ENCODE measurements at places on chromosomes 16 and 17.
A peak's percentile ranks its signal among the peaks of the same experiment; 100 is the strongest.

DNA sequence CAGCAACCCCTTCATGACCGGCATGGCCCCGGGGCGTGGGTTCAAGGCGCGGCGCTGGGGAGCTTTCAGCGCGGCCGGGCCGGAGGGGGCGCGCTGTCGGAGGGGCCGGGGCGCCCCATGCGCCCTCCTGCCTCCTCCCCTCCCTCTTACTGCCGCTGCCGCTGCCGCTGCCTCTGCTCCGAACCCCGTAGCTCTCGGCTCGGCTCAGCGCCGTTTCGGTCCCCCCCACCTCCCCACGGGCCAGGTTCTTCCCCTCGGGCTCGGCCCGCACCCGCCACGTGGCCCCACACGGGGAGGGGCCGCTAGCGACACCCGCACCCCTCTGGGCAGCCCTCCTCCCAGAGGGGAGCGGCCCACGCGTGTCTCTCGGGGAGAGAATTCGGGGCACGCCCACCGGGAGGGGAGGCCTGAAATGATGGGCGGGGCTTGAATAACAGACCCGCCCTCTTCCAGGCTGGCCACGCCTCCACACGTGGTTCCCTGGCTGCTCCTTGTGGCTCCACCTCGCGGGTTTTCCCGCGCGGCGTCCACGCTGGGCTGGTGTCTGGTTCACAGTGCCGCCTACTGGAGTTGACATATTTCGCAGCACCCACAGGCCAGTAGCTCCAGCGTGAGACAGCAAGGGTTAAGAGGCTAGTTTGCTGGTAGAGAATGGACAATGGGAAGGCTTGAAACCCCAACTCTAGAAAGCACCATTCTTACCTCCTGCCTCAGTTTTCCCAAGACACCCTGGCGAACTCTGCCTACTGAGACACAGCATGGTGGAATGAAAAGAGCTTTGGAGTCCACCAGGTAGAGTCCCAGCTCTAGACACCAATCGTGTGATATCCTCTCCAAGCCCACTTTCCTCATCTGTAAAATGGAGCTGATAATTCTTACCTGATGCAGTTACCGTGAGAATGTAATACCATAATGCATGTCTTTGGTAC, at the start of gene KCNH4:
Gene KCNH4 (minus strand): TSS at position 221 of the 929 bp plus-strand sequence. CDS start 197 bp downstream, at position 24.
- DNase-seq = no peak

DNA sequence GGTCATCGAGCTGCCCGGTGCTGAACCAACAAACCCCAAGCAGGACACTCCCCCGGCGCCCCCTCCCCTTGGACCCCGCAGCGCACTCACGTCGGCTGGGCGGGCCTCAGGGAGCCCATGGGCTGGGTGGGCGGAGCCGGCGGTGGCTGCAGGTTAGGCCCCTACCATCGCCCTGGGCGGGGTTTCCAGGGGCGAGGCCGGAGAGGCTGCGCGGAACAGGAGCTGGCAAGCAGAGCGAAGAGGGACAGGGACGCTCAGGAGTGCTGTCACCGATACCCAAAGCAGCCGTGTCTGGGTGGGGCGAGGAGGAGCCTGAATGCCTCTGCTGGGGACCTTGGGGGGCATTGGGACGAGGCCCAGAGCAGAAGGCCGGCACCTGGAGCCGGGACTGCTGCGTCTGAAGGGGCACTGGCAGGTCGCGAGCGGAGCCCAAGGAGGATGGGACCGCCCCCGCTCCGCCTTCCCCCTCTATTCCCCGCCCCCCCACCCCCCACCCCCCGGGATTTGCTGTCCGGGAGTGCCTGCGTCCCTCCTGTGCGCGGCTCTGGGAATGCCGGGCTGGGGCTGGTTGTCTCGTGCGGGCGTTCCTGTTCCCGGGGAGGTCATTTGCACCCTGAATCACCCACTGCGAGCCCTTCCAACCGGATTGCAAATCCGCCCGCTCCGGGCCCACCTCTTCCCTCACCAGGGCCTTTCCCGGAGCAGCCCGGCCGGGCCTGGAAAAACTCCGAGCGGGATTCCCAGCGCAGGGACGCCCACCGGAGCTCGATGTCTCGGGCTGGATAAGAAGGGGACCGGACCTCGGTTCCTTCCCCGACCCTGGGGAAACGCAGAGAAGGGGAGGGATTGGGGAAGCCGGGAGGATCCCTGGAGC, 902 bp downstream of the ARHGAP27 start:
- peak; percentile 76 for DNase-seq

DNA sequence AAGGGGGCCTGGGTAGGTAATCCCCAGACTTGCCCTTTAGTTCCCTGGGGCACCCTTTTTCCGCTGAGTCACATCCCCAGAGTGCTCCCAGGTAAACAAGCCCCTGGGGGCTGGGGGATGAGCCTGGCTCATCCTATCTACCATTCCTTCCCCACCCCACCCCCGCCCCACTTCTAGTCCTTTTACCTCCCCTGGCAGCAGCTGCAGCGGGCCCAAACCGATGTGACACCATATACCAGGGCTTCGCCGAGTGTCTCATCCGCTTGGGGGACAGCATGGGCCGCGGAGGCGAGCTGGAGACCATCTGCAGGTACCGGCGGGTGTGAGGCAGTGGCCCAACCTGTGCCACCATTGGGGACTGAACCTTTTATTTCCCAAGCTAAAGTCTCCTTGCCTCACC, 860 bp downstream of the NRN1L start:
- DNase-seq = no peak

- no peak for DNase-seq
Observed at GRCh38 chr16:86761111-86762031, 183.0 kb downstream of the FOXL1 start.

GRCh38 chr16:2498531-2499253, 15.1 kb upstream of the ATP6V0C start:
- DNase-seq = no peak

All from coronary artery (tissue), 2 donors.